Hepatocyte (in vitro differentiated cells): ENCODE measurements at places on chromosomes 3 and 15.
A peak's percentile ranks its signal among the peaks of the same experiment; 100 is the strongest.

- peak; percentile 49 for DNase-seq
These were observed 38.4 kb downstream of the TLNRD1 start for GRCh38 chr15:81038975-81039607.

DNA sequence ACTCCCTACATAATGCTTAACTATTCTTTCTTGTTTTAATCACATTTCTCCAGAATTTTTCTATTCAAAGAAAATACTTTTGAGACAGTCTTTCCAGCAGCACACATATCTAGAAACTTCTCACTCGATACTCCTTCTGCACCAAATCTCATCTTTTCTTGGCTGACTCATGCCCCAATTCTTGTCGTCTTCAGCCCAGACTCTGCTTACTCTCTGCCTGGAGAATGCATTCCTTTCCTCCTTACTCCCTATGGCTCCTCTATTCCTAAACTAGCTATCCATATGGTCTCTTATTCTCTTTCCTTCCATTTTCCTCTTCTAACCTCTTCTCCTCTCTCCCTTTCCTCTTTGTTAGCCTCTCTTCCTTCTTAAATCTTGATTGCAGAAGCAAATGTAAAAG, 158.7 kb downstream of the GBE1 start:
- DNase-seq = no peak

GRCh38 chr15:78411061-78411460, 27.0 kb upstream of the IREB2 start:
- no peak for DNase-seq

- DNase-seq = no peak
These were observed 78.8 kb upstream of the CNTN3 start for GRCh38 chr3:74693251-74693650.

- no peak for DNase-seq
These were observed 10.0 kb downstream of the PLA2G4B start for GRCh38 chr15:41848631-41849030.

DNA sequence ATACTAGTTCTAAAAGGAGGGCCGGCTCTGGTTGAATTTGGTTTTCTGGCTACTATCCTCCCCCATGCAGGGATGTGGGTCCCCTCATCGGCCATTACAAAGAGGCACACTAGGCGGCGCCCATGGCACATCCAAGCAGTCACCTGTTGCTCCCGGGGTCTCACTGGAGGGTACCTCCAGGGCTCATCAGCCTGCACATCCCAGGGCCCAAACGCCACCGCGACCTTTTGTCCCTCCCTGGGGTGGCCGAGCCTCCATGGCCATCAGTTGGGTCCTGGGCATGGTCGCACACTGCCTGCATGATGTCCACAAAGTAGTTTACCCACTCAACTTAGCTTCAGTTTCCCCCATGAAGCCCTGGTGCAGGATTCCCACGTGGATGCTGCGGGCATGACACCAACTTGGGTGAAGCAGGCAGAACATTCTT, 28.3 kb downstream of the IDH3A start:
- DNase-seq = peak; percentile 44

DNA sequence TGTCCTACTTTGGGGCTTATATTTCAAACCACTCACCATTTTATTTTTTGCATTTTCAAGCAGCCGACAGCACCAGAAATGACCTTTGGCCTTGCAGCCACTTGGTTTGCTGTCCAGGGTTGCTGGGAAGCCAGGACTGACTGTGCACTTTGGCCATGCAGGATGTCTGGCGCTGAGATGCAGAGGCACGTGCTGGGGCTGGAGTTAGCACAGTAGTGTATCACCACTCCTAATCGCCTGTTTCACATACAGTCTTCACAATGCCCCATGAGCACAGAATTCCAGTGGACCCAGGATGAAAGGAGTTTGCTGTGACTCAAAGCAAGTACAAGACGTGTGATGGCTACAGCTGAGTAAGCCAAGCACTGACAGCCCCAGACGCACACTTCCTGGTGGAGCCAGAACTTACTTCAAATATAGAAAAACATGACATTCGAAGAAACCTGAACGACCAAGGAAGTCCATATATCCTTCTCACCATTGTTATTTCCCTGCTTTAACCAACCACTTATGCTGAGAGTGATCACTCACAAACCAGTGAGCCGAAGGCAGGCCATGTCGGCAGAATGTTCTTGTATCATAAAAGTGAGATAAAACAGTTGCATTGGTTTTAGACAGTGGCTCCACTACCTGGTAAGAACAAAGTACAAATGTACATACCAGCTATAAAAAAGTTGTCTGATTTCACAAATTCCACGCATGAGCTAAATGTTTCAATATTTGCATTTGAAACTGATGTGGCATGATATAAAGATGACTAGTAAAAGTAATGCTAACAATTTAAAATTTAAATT, 16.0 kb downstream of the OCA2 start:
- DNase-seq = peak; percentile 81

DNA sequence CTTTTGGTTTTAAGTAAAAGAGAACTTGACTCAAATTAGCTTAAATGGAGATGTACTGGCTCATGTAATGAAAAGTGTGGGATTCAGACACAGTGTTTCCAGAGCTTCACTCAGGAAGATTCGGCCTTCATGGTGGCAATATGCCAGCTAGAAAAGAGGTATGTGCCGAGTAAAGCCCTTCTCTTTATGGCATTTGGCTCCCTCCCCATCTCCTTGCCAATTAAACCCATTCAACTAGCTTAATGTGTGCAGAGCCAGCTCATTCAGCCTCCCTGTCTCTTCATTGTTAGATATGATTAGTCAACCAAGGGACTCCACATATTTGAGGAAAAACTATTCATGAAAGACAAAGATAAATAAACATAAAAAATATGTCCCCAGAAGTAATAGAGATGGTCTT, 15.0 kb upstream of the TRANK1 start:
- no peak for DNase-seq

DNA sequence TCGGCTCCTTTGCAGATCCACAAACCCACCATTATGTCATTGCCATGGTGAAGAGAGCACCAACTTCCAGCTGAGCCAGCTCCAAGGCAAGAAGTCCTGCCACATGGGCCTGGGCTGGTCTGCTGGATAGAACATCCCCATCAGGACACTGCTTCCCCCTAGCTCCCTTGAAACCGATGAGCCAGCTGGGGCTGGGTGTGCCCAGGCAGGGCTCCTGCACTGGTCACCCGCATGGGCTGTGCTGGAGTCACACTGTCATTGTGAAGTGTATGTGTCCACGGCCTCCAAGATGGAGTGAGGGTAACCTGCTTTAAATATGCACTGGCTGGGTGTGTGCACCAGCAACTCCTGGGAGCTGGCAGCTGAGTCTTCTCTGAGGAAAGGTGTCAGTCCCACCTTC, 31.0 kb upstream of the TOPBP1 start:
- no peak for DNase-seq

DNA sequence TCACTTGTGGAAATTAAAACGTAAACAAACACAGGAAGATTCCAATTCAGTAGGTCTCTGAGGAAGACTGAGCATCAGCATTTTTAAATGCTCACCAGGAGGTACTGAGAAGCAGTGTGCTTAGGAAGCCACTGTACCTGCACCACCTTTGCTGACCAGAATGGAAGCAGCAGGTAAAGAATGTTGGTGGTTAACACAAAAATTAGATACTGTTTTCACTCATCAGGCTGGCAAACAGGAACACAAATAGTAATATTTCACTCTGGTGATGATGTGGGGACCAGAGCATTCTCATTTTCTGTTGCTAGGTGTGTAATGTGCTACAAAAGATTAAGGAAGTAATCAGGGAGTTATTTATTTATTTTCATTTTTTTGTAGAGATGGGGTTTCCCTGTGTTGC, 29.9 kb upstream of the GHSR start:
- DNase-seq = no peak

GRCh38 chr3:139127101-139127500, 82.4 kb upstream of the PRR23C start:
- DNase-seq = no peak

- no peak for DNase-seq
These were observed 307.2 kb upstream of the NDN start for GRCh38 chr15:23994273-23994672.
